ENCODE measurements at places on chromosomes 2 and 18.

GRCh38 chr2:127589358-127589757 lies 53.9 kb downstream of the MYO7B start:
- peak; percentile 21 for DNase-seq

- DNase-seq, result no peak
These were observed 28.4 kb upstream of the GTF2A1L start for GRCh38 chr2:48589170-48589767.

DNA sequence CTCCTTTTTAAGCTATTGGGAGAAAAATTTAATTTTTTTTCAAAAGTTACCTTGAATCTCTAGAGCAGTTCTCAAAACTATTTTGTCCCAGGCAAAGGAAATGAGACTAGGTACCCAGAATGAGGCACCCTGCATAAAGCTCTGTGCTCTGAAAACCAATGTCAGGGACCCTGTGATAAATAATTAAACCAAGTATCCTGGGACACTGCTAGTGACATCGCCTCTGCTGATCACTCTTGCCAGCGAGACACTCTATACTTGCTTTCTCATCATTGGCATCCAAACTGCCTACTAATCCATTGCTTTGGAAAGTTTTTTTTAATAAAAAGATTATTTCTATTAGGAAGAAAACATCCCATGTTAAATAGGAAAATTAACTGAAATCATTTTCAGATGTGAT lies 1.4 kb downstream of the GKN1 start:
- DNase-seq, result no peak

- DNase-seq, result no peak
These were observed 6.1 kb downstream of the CNOT11 start for GRCh38 chr2:101258804-101259203.

GRCh38 chr2:173048522-173048896 lies 27.1 kb upstream of the MAP3K20 start:
- no peak for DNase-seq

GRCh38 chr2:189116087-189116486 lies 63.5 kb downstream of the COL5A2 start:
- DNase-seq, result peak; percentile 51

All from islet precursor cell (in vitro differentiated cells).